ENCODE measurements at places on chromosomes 16 and 17.
A peak's percentile ranks its signal among the peaks of the same experiment; 100 is the strongest.

DNA sequence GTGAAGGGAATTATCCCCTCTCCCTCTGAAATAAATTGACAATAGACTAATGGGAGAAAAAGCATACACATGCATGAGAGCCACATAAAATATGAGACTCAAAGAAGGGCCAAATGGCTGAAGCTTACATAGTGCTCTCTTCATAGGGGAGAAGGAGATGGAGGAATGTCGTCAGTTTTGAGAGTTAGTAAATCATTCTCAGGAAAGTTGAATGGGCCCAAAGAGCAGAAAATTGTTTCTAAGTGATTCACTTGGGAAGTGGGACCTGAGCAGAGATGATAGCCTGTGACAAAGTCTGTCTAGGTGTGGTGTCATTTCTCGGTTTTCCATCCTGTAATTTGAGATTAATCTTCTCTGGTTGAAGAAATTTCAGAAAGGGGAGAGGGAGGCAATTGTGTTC is 35.0 kb downstream of the BCAS3 start:
- no peak for DNase-seq

DNA sequence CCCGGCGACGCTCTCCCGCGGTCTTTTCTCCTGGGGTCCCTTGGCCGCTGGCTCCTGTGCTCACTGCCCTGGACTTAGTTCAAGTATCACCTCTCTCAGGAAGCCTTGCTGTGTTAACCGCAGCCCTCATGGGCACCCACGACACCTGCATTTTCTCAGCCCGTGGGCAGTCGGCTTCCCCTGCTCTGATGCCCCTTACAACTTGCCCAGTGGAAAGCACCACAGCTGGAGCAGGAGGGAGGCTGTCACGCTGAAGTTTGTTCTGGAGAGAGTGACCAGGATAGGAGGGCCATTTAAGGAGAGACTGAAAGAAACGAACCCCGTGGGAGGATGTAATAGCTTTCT is 395 bp downstream of the STXBP4 start:
- no peak for DNase-seq

- no peak for DNase-seq
Measured at GRCh38 chr16:53445534-53445933, 11.3 kb downstream of the RBL2 start.

DNA sequence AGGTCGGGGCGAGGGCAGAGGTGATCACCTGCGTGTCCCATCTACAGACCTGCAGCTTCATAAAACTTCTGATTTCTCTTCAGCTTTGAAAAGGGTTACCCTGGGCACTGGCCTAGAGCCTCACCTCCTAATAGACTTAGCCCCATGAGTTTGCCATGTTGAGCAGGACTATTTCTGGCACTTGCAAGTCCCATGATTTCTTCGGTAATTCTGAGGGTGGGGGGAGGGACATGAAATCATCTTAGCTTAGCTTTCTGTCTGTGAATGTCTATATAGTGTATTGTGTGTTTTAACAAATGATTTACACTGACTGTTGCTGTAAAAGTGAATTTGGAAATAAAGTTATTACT is 28.9 kb downstream of the STH start:
- no peak for DNase-seq

DNA sequence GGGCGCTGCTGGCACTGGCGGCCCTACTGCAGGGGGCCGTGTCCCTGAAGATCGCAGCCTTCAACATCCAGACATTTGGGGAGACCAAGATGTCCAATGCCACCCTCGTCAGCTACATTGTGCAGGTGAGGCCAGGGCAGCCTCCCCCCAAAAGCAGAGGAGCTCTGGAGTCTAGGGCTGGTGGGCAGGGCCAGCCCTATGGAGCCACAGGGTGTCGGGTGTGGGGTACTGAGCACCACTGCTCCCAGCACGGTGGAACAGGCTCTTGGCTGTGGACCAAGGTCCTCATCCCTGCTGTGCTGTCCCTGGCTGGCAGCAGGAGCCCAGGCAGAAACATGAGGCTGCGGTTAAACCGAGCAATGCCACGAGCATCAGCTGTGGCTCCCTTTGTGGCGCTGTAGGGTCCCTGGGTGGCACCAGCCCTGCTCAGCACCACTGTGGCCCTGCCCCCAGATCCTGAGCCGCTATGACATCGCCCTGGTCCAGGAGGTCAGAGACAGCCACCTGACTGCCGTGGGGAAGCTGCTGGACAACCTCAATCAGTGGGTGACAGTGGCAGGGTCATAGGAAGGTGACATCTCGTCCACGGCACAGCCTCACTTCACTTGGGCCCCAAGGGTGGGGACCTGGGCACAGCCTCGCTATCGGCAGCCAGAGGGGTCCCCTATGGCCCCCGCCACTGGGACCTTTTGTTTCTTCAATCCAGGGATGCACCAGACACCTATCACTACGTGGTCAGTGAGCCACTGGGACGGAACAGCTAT is 1.1 kb downstream of the DNASE1 start:
- DNase-seq = no peak

GRCh38 chr16:49282690-49283375 is 1.2 kb upstream of the CBLN1 start:
- no peak for DNase-seq

DNA sequence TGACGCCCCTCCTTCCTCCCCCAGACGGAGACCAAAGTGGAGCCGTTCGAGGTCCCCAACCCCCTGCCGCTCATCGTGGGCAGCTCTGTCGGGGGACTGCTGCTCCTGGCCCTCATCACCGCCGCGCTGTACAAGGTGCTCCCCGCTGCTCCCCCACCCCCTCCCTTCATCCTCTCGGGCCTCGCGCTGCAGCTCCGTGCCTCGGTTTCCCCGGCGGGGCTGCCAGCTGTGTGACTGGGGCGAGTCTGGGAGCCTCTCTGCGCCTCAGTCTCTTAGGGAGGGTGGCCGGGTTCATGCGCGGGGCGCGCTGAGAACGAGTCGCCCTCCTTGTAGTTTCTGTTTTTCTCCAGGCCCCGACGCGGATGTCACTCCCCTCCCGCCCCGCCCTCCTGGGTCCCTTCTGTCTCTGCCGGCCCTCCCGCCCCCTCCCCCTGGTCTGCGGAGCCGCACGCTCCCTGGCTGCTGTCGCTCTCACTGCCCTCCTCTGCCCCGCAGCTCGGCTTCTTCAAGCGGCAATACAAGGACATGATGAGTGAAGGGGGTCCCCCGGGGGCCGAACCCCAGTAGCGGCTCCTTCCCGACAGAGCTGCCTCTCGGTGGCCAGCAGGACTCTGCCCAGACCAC is 23.7 kb upstream of the ITGAX start:
- DNase-seq = no peak

GRCh38 chr17:67479148-67479547 is 102.1 kb downstream of the PITPNC1 start:
- no peak for DNase-seq

DNA sequence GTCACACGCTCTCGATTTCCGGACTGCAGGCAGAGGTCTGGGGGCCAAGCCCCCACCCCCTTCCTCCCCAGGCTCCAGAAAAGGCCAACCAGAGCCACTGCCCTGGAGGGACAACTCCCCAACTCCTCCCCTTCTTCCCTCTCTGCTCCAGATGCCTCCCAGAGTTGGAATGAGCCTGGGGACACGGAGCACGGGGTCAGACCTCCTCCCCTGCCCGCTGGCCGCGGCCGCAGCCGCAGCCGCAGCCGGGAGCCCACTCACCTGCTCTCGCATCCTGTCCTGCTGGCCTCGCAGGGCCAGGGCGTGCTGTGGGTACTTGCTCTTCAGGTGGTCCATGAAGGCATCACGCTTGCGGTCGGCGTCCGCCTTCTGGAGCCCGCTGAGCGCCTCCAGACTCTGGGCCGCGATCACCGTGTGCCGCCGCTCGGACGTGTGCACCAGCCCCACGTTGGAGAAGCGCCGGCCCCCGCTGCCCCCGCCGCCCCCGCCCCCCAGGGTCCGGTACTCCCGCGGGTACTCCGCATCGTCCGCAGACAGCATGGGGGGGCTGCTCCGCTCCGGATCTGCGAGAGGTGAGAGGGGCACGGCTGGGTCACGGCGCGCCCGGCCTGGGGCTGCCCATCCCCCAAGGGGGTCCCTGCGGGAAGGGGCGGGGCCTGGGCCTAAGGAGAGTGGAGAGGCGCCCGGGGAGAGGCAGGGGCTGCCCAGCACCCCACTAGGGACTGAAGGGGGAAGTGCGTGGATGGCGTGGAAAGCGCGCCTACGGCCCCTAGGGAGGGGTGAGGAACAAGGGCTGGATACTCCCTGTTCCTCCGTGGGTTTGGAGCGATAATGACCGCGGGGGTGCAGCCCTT is 27.3 kb downstream of the SRCIN1 start:
- DNase-seq = no peak

GRCh38 chr17:77572851-77573250 is 385.7 kb upstream of the TNRC6C start:
- no peak for DNase-seq

DNA sequence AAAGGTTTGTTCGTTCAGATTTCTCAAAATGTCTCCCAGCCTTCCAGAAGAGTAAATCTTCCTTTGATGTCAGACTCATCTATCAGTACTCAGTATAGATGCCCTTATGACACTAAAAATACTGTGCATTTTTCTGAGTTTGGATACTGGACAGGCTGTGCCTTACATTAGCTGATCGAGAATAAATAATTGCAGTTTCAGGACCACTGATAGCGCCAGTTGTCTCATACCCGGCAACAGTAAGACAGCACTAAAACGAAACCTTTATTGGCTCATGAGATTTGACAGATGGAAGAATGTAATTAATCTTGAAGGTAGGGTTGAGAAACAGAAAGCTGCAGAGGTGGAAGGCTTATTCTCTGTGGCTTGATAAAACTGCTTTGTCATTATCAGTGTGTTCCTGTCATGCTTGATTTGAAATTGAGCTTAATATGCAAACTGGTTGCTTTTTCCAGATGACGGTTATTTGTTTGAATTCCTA is 1.2 kb downstream of the ATP6V0A1 start:
- no peak for DNase-seq

DNA sequence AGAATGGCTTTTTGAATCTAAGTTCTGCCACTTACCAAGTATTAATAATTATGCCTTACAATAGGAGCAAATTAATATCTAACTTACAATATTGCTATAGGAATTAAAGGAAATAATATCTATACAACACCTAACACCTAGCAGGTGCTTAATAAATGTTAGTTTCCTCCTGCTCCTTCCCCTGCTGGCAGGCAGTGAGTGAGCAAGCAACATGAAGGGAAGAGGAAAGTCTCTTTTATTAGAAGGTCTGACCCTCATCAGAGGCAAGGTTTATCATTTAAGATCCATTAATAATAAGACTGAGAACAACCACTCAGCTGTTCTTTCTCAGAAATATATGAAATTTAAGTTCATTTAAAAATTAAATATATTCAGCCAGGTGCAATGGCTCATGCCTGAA is 6.7 kb upstream of the DYNC1LI2 start:
- DNase-seq = no peak

DNA sequence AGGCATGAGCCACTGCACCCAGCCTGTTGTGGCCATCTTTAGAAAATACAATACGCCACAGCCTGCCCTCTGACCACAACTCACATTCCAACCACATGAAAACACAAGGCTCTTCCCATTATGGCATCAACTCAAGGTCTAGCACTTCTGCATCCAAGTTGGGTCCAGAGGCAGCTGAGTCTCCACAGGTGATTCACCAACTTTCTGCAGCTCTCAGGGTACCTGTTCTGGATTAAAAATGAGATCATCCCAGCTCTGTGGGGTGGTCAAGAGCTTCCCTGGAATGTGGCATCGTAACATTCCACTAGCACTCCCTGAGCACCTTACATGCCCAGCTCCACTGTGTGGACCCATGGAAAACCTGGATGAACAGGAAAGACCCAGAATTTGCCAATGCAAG is 9.9 kb upstream of the GUCY2D start:
- DNase-seq = no peak

GRCh38 chr16:12542818-12543699 is 260.6 kb downstream of the CPPED1 start:
- no peak for DNase-seq

DNA sequence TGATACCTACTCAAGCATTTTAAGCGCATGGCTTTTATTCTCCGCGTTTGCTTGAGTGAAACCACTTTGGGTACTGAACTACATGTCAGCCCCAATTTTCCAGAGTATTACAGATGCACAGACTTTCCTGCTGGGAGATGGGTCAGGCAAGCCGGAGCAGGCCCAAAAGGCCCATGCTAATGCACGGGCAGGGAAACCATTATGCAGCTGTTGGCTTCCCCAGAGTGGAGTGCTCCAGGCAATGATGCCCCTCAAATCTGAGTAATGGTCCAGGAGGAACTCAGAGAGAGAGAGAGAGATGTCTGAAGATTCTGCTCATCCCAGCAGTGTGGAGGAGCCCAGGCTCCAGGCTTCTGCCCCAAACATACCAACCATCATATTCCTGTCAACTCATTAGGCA is 80.2 kb downstream of the CDH11 start:
- no peak for DNase-seq

- peak; percentile 99 for DNase-seq
Measured at GRCh38 chr17:82698065-82698973, at the start of gene RAB40B. RAB40B (minus strand) TSS chr17:82698698; CDS start chr17:82698596, 102 bp downstream.

DNA sequence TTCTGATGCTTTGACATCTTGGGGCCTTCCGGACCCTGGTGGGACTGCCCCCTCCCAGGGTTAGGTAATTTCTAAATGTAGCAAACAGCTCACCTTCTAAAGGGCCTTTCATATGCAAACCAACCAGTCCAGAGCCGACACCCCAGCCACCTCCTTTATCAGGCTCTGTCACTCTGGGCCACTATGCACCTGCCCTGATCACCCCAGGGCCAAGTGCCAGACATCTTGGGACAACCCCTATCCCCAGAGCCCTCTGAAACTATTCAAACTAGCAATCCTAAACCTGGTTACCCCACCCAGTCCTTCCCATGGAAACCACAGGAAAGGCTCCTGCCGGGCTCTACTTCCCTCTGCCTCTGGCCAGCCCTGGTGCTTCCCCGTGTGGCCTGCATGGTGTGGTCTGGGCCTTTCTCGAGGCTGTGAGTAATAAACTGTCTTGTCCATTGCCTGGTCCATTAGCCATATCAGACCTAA is 91.2 kb upstream of the TNRC6C start:
- DNase-seq = no peak

- no peak for DNase-seq
Measured at GRCh38 chr17:56679115-56679776, 85.7 kb downstream of the NOG start.

GRCh38 chr16:53888222-53888621 is 184.3 kb downstream of the FTO start:
- DNase-seq = no peak

- DNase-seq = no peak
Measured at GRCh38 chr17:69485251-69485661, 70.8 kb downstream of the MAP2K6 start.
